ENCODE measurements at places on chromosomes 1 and 21.

GRCh38 chr1:204278958-204279357, 65.2 kb upstream of the GOLT1A start:
- DNase-seq = no peak

GRCh38 chr1:223266632-223267172, 97.3 kb downstream of the SUSD4 start:
- DNase-seq = no peak

DNA sequence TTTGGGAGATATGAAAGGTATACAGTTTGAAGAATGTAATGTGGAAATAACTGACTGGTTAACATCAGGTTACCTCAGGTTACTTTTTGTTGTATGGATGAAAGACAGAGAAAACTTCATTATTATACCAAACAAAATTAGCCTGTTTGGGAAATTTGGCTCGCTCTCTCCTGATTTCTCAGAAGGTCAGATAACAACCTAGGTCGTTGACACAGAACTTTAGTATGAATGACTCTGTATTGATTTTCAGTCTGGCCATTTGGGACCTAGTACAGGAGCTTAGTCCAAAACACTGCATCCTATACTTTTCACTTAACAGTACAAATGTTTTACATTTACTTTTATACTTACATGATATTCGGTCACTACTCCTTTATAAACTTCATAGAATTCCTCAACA, 128.3 kb downstream of the ATP1B1 start:
- no peak for DNase-seq

GRCh38 chr1:241976229-241976628, 18.7 kb downstream of the BECN2 start:
- DNase-seq = no peak

DNA sequence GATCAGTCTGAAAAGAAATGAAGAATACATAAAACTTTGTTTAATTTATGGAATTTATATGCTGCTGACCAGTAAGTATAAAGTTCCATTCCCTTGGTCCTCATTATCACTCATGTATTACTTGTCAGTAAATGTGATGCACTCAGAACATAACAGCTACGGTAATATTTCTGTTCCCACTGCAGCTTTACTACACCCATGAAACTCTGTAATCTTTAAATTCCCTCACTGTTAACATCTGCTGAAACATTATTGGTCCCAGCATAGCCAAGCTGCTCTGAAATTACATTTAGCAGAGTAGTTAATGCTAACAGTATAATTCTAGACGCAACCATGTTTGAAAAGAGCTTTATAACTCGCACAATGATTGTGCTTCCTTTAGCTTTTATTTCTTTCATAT, 238.4 kb downstream of the GPATCH2 start:
- no peak for DNase-seq
